ENCODE measurements at places on chromosomes 6 and 20.

GRCh38 chr6:70219943-70220613 lies 82.8 kb downstream of the COL9A1 start:
- no peak for DNase-seq

DNA sequence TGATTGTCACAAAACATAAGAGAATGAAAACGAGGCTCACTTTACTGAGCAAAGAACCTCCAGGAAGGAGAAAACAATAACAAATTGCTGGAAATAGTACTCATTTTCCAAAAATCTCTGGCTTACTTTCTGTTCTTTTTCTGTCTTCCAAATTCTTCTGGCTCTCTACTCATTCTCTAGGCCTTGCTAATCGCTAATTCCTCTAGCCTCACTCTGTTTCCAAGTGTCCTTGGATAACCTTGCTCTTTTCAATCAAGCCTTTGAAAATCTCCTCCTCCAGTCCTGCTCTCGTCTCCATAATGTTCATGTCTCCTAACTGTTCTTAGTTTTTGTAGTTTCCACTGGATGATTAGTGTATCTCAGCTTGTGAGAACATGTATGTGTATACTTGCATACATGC lies 96.2 kb upstream of the MAP7 start:
- no peak for DNase-seq

GRCh38 chr6:150599199-150600009 lies at the start of gene PLEKHG1:
Gene PLEKHG1, plus strand, starts transcription at chr6:150599885. Its CDS starts 133,797 bp downstream, at chr6:150733682.
- no peak for DNase-seq

GRCh38 chr20:36439040-36439730 lies 102.1 kb upstream of the MYL9 start:
- peak; percentile 79 for DNase-seq

DNA sequence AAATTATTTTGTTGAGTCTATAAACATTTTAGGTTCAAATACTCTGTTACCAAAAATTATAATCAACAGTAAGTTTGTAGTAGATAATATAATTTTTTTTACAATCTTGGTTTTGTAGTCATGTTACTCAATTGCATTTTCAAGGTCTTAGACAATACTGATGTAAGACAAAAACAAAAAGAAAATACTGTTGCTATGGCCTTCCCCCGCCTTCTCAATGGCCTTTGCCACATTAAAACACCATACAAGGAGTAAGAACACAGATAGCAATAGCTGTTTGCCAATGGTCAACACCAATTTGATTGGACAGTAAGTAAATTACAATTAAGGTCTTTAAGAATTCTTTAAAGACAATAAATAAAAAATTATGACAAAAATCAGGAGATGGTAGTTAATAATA lies 450.2 kb downstream of the CDC5L start:
- no peak for DNase-seq

DNA sequence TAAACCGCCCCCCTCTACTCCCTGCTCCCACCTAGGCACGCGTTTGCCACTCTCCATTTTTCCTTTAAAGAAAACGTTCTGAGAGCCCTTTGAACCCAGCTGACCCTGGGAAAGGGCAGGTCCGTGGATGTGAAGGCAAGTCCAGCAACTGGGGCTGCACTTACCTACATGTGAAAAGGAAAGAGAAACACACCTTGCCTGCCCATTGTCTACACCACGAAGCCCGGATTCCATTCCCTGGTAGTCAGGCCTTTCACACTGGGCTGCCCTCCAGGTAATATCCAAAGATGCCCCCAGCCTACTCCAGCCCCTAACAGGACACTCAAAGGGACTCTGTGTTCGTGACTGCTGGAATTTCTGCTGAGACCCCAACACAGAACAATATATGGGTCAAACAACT lies 94.4 kb downstream of the CD83 start:
- no peak for DNase-seq

GRCh38 chr6:161439093-161439492 lies 165.2 kb upstream of the AGPAT4 start:
- no peak for DNase-seq

- no peak for DNase-seq
Observed at GRCh38 chr6:90458353-90459224, 128.3 kb downstream of the MAP3K7 start.

GRCh38 chr6:29521006-29521680 lies 33.4 kb upstream of the MAS1L start:
- DNase-seq = no peak

DNA sequence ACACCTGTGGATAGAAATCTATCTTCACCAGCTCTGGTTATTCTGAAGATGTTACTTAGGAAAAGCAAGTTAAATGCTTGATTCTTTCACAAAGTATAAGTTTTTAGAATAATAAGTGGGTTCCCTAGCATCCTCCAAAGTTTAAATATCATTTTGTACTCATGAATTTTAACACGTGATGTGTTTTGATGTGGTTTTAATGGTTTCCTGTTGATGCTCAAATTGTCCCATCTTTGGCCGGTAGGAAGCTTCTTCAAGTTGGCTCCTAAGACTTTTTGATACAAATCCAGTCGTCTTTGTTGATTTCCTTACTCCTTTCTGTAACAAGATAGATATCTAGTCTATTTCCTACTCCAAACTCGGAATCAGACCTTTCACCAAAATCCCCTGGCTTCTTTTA lies 94.5 kb upstream of the STXBP5 start:
- DNase-seq = no peak

DNA sequence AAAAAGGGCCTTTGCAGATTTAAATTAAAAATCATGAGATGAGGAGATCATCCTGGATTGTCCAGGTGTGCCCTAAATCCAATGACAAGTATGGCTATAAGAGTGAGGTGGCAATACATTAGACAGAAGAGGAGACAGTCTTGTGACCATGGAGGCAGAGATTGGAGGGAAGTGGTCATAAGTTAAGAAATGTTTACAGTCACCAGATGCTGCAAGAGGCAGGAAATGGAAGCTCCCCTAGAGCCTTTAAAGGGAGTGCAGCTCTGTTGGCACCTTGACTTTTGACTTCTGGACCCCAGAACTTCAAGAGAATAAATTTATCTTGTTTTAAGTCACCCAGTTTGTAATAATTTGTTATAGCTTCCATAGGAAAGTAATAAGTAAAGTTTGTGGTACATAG lies 61.1 kb downstream of the HMGN3 start:
- no peak for DNase-seq

DNA sequence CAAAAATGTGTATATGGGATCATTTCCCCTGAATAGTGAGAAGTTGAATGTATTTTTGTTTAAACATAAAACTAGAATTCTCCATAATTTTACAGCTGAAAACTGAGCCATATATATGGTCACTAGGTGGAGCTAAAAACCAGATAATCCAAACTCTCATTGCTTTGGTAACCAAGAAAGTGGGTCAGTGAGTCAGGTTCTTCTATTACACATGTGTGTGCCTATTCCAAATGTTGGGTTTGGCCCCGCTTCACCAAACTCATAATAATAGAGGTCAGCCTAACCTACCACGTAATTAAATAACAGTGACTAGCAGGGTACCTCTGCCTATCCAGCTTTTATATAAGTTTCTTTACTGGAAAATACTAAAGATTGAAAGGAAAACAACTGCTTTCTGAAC lies 19.3 kb upstream of the RNGTT start:
- DNase-seq = peak; percentile 23

GRCh38 chr6:6284221-6284966 lies 36.1 kb downstream of the F13A1 start:
- DNase-seq = no peak

GRCh38 chr20:51087266-51087665 lies 64.4 kb upstream of the KCNG1 start:
- DNase-seq = no peak

DNA sequence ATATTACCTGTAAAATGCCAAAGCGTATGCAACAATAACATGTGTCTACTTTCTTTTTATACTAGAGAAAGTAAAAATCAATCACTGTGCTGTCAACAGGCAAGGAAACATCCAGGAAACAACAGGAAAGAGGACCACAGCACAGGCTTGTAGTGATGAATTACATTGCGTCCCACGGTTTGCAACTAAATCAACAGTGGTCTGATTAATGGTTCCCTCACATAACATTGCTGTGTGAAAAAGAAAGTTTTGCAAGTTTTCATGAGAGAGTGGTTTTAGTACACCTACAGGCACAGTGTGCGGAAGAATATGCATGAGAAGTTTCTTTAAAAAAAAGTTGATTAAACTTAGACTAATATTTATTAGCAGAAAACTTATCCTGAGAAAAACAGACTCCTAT lies 329.5 kb upstream of the HSF2 start:
- no peak for DNase-seq

DNA sequence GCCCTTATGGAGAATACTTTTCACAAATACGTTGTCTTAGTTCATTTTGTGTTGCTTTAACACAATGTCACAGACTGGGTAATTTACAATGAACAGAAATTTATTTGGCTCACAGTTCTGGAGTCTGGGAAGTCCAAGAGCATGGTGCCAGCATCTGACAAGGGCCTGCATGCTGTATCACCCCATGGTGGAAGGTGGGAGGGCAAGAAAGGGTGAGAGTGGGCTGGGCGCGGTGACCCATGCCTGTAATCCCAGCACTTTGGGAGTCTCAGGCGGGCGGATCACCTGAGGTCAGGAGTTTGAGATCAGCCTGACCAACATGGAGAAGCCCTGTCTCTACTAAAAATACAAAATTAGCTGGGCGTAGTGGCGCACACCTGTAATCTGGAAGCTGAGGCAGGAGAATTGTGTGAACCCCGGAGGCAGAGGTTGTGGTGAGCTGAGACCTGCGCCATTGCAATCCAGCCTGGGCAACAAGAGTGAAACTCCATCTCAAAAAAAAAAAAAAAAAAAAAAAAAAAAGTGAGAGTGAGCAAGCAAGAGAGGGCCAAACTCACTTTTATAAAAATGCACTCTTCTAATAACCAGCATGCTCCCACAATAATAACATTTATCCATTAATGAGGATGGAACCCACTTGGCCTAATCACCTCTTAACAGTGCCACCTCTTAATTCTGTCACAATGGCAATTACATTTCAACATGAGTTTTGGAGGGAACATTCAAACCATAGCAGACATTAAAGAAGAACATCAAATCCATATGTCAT lies 36.1 kb downstream of the NCOA7 start:
- no peak for DNase-seq

DNA sequence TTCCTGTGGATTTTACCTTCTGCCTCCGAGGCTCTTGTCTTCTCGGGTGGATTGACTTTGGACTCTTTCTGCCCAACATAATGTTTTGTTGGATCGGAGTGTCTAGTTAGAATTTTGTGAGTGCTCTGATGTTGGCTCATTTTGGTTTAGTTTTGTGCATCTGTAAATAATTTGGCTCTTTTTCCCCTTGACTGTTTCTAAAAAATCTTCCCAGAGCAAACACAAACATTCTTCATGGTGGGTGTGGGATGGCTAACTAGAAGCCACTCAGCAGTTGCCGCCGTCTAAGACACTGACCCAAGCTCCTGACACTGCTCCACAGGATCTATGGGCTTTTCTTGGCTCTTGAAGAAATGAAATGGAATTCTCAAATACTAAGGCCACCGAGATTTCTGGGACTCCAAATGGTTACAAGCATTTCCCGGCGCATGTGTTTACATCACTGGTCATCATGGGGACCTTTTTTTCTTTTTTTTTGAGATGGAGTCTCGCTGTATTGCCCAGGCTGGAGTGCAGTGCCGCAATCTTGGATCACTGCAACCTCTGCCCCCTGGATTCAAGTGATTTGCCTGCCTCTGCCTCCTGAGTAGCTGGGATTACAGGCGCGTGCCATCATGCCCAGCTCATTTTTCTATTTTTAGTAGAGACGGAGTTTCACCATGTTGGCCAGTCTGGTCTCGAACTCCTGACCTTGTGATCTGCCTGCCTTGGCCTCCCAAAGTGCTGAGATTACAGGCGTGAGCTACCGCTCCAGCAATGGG lies 92.0 kb upstream of the FRMD1 start:
- DNase-seq = no peak

GRCh38 chr6:90118581-90118980 lies 178.1 kb downstream of the BACH2 start:
- no peak for DNase-seq

DNA sequence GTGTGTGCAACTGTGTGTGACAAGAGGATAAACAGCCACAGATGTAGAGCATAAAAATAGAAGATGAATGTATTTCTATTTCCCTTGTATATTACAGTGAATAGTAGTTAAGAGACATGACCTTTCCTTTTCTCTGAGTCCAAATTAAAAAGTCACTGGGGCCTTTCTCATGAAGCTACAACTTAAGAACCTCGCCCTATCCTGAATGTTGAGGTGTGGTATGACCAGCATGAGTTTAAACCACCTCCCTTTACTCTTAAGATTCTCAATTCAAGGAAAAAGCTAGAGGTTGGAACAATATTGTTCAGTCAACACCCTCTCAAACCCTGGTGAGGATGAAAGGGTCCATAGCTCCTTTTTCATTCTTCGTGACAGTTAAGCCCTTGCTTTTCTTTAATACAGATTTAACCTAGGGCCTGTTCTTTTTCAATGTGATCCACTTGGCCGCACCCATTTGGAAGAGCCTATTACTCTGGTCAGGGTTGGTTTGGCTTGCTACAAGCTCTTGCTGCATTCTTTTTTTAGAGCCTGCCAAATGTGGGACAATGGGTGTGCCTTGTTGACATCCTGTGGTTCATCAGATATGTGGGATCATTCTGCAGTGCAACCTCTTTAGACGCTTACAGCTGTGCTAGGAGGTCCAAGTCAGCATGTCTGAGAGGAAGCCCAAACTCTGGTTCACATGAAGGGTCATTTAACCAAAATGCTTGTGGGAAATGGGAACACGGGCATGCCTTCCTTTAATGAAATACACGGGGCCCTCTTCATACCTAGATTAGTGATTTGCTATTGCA lies 290.0 kb downstream of the HAO1 start:
- DNase-seq = no peak

GRCh38 chr6:108581237-108581931 lies 20.7 kb downstream of the FOXO3 start:
- no peak for DNase-seq

GRCh38 chr20:5654557-5654956 lies 95.6 kb upstream of the SHLD1 start:
- DNase-seq = no peak

DNA sequence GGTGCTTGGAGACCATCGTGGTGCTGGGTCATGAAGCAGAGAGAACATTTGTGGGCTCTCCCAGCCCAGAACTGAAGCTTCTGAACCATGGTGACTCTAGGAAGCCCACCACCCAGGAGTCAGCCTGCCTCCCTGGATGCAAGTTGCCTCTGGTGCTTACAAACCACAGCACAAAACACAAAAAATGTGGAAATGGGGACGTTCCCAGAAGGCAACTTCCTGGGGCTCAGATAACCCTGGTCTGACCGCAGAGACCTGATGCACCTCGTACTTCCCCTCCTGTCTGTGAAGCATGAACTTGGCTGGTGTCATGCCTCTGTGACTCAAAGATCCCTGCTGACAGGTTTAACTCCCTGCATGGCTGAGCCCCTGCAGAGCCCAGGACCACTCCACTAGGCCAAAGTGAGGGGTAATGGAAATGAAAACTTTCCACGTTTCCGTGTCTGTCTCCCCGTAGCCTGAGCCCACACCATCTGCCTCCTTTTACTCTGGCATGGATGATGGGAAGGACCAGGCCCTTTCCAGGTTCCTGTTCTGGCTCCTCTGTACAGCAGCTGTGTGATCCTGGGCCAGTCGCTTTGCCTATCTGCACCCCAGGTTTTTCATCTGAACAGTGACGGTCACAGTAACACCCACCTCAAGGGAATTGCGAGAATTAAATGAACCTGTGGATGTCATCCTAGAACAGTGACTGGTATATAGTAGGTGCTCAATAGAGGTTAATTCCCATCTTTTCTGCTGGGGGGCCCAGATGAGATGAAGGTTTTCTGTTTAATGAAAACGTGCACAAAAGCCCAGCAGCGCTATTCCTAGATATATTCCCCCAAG lies 57.7 kb downstream of the PPP1R16B start:
- no peak for DNase-seq

All from D721Med (cell line).